Skin of body (tissue), 3 donors: ENCODE measurements at places on chromosomes 1 and 21.

- no peak for DNase-seq
Observed at GRCh38 chr1:105636052-105636451, 1420.4 kb upstream of the PRMT6 start.

DNA sequence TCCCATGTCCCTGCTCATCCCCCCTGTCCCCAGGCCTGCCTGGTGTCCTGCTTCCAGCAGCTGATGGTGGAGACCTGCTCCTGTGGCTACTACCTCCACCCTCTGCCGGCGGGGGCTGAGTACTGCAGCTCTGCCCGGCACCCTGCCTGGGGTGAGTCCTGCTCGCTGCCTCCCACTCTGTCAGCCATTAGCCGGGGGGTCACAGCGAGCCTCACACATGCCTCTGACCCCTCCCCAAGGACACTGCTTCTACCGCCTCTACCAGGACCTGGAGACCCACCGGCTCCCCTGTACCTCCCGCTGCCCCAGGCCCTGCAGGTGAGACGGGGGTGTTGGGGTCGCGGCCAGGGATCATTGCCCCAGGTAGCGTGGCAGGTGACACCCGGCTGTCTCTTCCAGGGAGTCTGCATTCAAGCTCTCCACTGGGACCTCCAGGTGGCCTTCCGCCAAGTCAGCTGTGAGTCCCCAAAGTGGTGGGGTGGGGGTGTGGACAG lies 10.0 kb downstream of the SCNN1D start:
- DNase-seq: no peak

DNA sequence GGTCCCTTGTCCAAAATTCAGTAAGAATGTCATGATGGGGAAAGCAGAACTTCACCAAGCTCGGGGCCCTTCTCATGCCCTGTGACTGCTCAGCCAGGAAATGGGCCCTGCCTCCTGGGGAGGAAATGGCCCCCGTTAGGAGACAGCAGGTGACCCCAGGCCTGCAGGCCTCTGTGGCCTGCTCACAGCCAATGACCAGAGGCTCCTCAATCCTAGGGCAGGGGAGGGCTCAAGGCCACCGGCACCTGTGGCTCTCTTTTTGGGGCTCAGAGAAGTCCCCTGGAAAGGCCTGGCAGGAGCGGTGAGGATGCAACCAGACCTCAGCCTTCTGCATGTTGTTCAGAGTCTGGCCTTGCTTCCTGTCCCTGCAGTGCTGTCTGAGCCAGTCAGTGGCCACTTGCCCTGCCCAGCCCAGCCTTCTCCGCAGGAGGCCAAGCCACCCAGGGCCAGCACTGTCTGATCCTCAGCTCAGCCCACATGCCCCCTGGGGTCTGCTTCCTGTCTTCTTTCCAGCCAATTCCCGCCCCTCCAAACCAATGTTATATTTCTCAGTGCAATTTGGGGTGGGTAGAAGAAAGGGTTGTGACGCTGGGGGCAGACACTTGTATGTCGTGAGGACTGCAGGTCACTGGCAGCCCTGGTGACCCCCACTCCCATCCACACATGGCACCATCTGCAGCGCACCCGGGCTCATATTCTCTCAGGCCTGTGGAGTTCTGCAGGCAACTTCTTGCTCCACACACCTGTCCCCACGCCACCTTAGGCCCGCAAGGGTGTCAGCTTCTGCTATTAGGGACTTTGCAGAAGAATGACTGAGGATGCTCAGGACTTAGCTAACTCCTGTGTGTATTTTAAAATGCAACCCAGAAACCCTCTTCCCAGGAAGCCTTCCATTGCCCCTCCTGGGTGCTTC lies 83.6 kb downstream of the ITPKB start:
- no peak for DNase-seq

DNA sequence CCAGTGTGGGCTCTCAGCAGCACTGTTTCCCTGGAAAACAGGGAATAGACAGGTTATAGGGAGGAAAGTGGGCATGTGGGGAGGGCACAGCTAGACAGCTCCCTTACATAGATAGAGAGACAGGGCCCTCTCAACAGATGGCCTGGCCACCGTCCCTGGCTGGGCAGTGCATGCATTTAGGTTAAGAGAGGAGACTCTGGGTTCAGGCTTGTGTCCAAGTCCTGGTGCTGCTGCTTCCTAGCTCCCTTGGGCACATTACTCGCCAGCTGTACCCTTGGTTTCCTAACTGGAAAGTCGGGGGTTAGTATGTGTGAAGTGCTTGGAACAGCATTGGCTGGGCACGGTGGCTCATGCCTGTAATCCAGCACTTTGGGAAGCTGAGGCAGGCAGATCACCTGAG lies 9.1 kb downstream of the PLOD1 start:
- no peak for DNase-seq

- no peak for DNase-seq
Observed at GRCh38 chr1:37575692-37576091, 19.0 kb downstream of the DNALI1 start.

GRCh38 chr21:44566403-44566802 lies 7.1 kb upstream of the KRTAP10-4 start:
- no peak for DNase-seq

- no peak for DNase-seq
Observed at GRCh38 chr1:224694969-224695368, 78.9 kb downstream of the CNIH3 start.

DNA sequence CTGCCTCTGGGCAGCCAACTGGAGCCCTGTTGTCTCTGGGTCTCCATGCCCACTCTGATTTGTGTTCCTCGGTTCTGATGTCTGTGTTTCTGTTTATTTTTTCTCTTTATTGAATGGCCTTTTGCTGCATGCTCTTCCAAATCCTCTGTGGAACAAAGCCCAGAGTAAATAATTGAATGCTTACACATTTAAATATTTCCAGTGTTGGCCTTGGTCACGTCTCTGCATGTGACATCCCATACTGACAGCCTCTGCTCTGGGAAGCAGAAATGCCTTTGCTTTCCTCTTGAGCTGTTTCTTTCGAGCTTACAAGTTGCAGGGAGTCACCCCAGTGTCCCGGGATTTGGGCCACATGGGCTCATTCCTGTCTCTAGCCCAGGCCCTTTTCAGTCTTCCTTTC lies 267.9 kb downstream of the PTPRU start:
- peak; percentile 76 for DNase-seq

DNA sequence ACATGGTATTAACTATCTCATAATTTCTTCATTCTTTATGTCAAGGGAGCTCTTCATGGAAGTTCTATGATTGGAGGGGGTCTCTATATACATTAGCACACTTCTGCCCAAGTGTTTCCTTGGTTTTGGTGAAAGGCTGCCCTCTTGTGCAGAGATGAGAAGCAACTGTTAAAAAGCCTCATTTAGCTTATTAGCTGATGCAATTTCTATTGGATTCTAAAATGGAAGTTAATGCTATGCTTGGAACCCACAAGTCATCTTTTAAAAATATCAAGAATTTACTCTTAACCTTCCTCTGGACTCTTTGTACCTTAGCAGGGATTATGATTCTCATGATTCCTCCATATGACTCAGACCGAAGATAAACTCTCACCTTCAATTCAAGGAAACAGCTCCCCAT lies 328.9 kb downstream of the PTBP2 start:
- peak; percentile 2 for DNase-seq

DNA sequence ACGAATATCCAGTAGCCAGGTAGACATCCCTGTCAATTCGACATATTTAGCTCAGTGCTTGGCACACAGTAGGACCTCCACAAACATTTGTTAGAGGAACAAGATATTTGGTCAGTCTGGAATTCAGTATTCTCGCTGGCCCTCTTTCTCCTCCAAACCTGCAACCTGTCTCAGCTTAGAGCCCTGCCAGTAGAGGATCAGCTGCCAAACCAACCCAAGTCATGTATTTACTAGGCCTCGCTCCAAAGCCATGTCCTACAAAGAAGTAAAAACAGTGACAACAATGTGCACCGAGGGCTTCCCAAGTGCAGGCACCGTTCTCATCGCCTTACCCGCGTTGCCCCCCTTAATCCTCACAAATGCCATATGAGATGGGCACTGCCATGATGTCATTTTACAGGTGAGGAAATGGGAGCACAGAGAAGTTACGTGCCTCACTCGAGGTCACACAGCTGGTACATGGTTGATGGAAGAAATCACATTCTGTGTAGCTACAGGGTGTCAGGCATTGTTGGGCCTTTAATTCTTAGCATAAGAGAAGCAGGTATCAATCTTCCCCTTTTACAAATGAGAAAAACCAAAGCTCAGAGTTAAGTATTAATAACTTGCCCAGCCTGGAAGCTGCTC lies 26.0 kb upstream of the CDCA8 start:
- DNase-seq: no peak

DNA sequence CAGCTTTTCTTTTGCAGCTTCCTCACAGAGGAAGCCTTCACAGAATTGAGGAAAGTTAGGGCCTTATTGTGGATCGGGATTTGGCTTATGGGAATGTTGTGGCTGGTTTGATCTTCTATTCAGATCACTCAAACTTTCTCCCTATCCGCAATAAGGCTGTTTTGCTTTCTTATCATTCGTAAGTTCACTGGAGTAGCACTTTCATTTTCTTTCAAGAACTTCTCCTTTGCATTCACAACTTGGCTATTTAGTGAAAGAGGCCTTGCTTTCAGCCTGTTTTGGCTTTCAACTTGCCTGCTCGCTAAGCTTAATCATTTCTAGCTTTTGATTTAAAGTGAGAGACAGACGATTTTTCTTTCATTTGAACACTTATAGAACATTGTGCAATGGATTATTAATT lies 181.9 kb upstream of the B3GALT2 start:
- no peak for DNase-seq

- no peak for DNase-seq
Observed at GRCh38 chr1:231512147-231512698, 16.2 kb upstream of the TSNAX start.

DNA sequence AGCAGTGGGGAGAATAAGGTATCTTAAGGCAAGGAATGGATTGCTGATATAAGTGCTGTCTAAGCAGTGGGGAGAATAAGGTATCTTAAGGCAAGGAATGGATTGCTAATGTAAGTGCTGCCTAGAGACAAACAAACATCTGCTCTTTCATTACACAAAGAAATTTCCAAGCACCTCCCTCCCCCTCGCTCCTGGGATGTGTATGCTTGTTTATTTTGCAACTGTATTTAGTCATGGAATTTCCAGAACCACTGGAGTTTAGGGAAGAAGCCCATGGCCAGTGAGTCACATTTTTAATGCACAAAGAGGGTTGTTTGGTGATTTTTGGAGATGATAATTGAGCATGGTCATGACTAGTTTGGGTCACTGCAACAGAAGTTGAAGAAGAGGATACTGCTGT lies 21.5 kb downstream of the PDPN start:
- DNase-seq: peak; percentile 30

GRCh38 chr1:93468662-93469061 lies 20.7 kb downstream of the FNBP1L start:
- no peak for DNase-seq
